ENCODE measurements at places on chromosomes 7 and 10.
A peak's percentile ranks its signal among the peaks of the same experiment; 100 is the strongest.

GRCh38 chr7:69849268-69849667 is 251.0 kb downstream of the AUTS2 start:
- DNase-seq = peak; percentile 16

- DNase-seq = no peak
These were observed 118.2 kb downstream of the VIPR2 start for GRCh38 chr7:159026271-159027055.

DNA sequence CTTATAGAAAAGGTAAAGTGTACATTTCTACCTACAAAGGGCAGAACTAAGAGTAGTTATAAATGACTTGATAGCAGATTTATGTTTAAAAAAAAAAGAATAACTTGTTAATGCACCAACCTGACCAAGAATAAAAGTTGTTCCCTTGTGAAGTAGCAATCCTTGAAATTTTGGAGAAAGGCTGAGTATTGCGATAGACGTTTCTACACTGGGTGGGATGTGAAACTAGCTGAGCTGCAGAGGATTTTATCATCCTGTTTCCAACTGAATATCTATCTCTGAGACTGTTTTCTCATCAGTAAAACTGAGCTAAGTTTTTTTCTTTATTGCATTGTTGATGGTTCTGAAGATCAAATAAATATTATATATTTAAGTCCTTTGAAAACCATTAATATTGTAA is 14.6 kb downstream of the MDFIC start:
- peak; percentile 76 for DNase-seq

- DNase-seq = no peak
These were observed 153.6 kb downstream of the HDAC9 start for GRCh38 chr7:18648849-18649758.

- no peak for DNase-seq
These were observed 557 bp upstream of the TAX1BP1 start for GRCh38 chr7:27739301-27739908.

- no peak for DNase-seq
These were observed 241.4 kb upstream of the ZNF32 start for GRCh38 chr10:43890124-43890523.

DNA sequence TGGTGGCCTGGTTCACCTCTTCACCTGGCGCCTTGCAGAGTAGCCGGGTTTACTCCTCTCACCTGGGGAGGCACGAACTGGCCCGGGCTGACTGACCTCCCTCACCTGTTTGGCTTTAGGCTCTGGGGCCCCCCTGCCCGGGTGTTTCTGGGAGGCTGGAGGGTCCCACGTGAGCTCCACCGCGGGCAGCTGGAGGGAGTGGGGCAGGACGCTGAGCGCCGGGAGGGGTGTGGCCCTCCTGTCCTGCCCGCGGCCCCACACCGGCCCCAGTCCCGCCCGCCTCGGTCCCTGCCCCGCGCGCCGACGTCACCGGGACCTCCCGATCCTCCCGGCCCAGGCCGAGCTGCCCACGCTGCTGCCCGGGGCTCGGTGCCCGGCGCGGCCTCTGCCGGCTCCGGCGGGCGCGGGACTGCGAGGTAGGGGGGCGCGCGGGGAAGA is at the start of gene AMZ1:
TSS of gene AMZ1 (plus strand) at position 322 of the 438 bp plus-strand sequence. CDS start 12,250 bp downstream, outside the sequence.
- DNase-seq = no peak

- peak; percentile 59 for DNase-seq
These were observed 10.7 kb upstream of the HOXA13 start for GRCh38 chr7:27210441-27211083.

DNA sequence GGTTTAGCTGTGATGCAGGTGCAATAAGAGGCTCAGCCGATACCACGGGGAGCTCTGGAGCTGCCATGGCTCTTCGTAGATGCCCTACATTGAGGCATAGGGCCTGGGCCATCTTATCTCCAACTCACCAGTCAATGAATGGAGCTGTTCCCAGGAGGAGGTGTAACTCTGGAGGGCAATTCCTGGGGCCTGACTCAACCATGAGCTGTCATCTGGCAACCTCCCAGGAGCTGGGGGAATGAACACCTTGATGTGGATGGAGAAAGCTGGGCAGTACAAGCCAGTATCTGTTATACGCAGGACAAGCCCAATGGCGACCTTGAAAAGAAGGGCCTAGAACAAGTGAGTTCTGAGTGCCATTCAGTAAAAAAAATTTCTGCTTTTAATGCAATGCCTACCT is 224.0 kb upstream of the PLXDC2 start:
- no peak for DNase-seq

GRCh38 chr10:72663971-72664370 is 28.0 kb upstream of the MCU start:
- DNase-seq = peak; percentile 66

GRCh38 chr10:86135191-86135590 is 231.4 kb downstream of the GRID1 start:
- no peak for DNase-seq

DNA sequence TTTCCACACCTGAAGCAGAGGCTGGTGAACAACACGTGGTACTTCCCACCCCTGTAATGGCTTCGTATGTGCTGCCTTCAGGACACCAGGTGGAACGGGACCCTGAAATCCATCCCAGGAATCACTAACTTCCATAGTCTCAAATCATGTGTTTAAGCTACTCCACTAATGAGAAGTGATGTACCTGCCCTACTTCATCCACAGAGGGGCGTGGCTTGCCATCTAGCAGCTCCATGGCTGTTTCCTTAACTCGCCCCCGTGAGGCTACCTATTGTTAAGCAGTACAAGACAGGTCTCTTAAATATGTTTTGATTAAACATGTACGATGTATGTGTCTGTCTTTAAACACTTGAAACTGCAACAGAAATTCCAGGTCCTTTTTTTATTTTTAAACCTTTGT is 31.8 kb downstream of the ARL3 start:
- no peak for DNase-seq

GRCh38 chr7:65302883-65303282 is 70.8 kb upstream of the ZNF92 start:
- DNase-seq = no peak

DNA sequence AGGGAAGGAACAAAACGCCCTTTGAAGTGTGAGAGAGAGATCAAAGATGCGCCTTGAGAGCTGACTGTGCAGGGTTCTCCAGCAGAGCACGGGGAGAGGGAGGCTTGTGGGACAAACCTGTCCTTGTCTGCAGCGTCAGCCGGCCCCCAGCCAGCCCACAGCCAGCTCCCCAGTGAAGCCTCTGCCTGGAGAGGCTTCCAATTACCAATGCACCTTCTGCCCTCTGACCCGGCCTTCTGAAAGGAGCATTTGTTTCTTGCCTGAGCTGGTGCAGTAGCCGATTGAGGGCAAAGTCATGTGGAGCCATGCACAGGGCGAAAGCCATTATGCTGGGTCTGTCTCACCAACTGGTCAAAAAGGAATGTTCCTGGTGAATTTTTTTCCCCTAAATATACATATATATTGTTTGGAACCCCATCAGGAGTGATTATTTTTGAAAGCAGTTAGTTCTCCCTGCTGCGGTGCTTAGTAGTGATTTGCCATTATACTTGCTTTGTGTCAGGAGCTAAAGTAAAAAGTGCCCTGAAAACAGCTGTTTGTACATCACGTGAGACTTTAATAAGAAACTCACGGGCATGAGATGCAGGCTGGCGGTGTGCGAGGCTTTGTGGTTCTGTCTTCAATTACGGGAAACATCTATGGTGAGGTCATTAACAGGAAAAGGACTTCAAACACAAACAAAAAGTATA is 268.6 kb downstream of the KLF6 start:
- no peak for DNase-seq

DNA sequence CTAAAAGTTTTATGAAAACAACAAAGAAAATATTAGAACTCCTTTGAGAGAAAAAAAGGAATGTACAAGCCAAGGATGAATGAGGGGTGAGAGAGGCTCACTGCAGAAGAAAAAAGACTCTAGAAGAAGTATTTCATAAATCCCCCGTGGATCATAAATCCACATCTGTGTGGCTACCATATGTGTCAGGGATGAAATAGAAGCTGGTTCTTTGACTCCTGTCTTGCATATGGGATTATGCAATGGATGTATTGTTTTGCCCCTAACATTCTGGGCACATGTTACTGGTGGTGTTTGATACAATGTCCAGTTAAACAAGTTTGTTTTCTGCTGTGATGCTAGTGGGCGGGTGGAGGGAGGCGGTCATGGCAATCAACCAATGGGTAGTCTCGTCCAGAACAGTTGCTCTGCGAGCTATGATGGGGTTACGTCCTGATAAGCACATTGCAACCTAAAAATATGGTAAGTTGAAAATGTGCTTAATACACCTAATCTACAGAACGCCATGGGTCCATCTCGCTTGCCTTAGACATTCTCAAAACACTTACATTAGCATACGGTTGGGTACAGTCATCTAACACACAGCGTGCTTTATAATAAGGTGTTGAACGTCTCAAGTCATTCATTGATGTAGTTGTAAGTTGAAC is 34.1 kb upstream of the PITRM1 start:
- no peak for DNase-seq

DNA sequence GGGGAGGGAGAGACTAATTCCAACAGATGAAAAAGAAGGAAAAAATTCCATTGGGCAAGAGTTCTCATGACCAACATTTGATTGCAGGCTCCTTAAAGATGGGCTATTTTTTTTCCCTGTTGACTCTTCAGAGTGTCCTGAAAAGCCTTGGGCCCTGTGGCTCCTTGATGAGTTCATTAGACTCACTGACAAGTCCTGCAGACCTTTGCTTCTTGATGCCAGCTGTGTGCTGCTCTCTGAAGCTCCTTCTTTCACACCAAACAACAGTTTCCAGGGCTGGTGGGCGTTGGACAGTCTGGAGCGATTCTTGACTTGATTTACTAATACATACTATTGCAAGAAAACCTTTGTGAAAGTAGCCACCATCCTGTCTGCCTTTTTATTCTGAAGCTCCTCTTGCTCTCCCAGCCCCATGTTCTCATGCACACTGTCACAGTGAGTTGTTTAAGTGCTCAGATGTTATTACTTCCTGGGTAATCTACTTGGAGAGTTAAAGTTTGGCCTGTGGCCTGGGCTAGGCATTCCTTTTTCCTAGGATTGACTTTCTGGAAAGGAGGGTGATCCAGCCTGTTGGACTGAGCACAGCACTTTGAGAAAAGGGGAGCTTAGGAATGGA is 250.3 kb downstream of the PTEN start:
- DNase-seq = no peak

- no peak for DNase-seq
These were observed 13.6 kb downstream of the TBATA start for GRCh38 chr10:70771311-70772194.

DNA sequence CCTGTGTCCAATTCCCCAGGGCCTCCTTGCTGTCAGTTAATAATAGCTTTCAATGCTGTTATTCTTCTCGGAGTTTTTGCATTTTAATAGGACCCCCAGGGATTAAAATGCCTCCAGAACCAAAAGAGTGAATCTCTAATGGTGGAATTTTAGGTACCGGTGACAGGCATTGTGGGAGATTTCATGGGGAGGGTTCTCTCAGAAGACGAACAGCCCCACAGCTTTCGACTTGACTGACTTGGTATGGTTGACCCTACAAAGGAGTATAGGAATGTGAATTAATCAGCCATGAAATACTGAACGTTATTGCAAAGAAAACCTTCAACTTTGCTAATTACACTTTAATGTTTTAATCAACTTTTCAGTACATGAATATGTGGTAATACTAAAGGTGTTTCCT is 206.3 kb upstream of the FZD8 start:
- DNase-seq = no peak
